ENCODE measurements at places on chromosomes 1 and 21.
A peak's percentile ranks its signal among the peaks of the same experiment; 100 is the strongest.

- DNase-seq, result no peak
These were observed 3.8 kb downstream of the CELSR2 start for GRCh38 chr1:109252893-109253802.

DNA sequence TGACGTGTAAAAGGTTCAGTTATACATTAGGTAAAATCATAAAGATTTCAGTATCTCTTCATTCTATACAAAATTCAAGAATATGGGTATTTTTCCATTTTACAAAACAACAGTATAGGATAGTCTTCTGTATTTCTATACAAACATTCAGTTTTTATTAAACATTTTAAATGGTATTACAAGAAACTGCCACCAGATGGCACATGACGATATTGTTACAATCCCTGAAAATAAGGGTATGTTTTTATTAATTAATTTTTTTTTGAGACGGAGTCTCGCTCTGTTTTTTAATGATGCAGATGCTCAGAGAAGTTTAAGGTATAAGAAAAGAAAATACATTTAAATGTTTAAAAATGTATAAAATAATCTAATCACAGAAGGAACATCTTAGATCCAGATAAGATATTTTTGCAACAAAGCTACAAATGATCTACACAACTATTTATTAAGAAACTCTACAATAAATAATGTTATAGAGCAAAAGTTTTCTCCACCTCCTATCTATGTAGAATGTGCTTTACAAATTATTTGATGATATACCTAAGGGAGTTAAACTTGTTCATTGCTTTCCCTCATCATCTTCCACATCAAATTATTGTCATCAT is 23.5 kb upstream of the RSBN1 start:
- no peak for DNase-seq

DNA sequence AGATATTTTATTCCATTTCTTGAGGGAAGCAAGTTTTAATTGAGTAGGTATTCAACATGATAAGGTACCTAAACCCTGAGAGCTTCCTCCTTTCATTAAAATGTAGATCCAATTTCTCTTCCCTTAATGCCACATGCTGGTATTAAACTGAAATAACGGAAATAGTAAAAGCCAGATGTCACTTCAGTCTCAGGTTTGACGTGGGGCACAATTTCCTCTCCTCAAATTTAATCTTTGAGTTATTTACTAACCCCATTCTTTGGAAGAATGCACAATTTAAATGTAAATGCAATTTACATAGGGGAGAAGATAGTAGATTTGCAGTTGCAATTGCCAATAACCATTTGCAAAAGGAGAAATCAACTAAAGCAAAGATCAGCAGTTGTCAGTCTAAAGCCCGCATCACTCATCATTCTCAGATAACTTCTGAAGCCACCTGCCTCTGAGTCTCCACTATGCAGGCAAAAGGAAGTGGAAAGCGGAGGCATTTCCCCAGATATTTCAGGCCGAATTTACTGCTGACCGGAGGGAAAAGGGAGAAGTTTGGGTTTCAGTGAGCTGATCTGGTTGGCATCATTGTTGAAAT is 2.1 kb upstream of the LEMD1 start:
- DNase-seq, result no peak

DNA sequence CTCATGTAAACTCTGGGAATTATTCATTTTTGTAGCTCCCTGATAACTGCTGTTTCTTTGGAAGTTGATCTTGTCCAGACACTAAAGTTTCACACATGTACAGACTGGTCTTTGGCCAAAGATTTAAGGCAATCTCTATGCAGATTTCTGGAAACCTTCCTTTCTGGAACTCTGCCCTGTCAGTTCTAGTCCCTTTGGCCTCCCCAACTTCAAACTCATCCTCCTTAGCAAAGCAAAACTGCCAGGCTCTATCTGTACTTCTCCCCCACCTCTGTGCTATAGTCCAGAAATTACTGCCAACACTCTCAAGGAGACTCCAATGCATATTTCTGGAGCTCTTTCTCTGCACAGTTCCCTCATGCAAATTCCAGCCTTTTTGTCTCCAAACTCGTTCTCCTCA is 36.5 kb downstream of the C1orf198 start:
- DNase-seq, result no peak

DNA sequence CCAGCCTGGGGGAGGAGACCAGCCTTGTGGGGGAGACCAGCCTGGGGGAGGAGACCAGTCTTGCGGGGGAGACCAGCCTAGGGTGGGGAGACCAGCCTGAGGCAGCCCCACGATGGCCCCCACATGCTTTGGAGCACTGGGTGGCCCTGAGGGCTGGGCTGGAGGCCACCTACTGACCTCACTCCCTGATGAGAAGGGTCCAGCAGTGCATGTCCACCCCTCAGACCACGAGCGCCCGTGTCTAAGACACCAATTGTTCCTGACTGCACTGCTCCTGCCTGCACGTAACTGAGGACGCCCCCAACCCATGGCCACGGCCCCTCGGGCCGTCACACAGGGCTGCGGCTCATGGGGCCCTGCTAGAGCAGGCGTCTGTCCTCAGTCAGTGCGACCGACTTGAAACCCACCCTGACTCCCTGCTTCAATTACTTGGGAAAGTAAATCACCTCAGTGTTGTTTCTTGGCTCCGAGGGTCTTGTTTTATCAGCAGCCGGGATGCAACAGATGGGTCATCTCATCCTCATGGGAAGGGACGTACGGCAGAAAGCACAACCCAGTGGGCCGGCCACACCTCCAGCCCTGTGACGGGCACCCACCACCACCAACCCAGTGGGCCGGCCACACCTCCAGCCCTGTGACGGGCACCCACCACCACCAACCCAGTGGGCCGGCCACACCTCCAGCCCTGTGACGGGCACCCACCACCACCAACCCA is at the start of gene SPATC1L:
TSS of gene SPATC1L (minus strand) at position 550 of the 715 bp plus-strand sequence. CDS start 1,643 bp downstream, outside the sequence.
- DNase-seq, result peak; percentile 62

DNA sequence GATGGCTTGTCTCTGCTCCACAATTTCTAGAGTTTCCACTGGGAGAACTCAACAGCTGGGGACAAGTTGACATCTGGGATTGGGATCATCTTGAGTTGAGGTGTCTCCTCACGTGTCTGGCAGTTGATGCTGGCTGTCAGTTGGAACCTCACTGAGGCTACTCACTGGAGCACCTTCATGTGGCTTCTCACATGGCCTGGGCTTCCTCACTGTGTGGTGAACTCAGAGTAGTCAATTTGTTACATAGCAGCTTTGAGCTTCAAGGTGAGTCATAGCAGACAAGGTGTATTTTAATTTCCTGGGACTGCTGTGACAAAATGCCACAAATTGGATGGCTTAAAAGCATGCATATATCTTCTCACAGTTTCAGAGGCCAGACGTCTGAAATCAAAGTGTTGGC is 44.0 kb downstream of the NTNG1 start:
- no peak for DNase-seq

DNA sequence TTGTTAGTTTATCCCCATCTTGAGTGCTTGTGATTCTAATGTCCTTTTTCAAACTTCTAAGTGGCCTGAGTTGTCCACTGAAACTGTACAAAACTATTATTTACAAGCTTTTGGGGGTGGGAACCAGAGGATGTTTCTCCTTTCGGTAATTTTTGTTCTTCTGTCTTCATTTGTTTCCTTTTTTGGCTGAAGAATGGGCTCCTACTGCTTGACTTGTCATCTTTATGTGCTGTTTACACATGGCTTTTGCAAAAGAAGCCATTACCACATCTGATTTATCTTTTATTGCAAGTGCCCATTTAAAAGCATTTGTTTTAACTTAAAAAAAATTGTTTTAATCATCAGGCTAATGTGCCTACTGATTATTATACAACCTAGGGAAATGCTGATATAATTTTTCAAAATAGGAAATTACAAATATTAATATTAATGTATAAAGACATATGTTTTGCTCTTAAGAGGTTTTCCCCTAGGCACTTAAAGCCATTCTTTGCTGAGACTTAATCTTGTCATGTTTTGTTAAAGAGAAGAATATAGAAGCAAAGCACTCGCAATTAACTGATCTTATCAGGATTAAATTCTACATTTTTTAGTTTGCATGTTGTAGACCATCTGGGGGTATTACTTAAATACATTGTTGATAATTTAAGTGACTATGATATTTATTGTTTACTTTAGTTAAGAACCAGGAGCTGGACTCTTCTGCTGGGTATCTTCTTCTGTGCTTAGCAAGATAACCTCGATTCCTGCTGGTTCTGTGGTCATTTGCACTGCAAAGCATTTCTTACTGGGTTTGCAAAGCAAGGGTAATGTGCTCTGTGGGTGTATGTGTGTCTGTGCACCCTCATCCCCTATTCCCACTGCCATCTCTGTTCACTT is 40.1 kb downstream of the TMEM200B start:
- DNase-seq, result no peak

DNA sequence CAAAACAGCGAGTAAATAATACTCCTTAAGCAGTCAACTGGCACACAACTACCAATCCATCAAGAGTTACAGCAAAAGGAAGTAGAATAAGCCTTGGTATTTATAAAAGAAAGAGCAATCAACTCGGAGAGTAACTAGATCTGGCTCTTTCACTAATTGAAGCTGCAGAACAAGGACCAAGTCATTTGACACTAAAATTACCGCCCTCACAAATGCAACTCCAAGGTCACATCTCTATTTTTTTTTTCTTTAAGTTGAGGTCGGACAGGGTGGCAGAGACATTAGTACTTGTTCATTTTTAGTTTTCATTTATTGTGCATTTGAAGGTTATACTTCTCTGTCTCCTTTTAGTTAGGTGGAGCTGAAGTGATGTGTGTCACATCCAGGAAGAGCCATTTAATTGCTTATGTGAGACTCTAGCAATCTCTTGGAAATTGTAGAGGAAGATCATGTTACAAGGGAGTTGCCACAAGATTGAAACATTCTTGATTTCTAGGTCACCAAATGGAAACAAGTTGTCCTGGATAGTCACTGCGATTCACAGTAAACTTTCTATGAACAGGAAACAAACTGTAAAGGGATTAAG is 138.1 kb upstream of the ADAMTS5 start:
- DNase-seq, result no peak

DNA sequence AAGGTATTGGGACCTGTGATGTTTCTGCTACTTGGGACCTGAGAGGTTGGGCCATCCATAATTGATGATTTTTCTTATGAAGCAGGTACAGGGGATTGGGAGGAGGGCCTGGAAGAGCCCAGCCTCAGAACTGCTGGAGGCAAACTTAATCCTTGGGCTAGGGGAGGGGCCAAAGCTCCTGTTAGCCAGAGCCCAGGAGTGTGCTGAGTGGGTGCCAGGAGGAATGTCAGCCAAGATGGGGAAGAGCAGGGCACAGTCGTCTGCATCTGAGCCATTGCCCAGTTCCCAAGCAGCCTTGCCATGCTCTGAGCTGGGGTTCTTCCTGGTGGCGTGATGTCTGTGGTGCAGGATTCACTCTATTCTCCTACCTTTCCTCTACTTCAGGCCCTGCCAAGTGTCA is 5.8 kb downstream of the MAPKAPK2 start:
- DNase-seq, result no peak

GRCh38 chr1:171372418-171373084 is 58.6 kb downstream of the FMO4 start:
- DNase-seq, result no peak

DNA sequence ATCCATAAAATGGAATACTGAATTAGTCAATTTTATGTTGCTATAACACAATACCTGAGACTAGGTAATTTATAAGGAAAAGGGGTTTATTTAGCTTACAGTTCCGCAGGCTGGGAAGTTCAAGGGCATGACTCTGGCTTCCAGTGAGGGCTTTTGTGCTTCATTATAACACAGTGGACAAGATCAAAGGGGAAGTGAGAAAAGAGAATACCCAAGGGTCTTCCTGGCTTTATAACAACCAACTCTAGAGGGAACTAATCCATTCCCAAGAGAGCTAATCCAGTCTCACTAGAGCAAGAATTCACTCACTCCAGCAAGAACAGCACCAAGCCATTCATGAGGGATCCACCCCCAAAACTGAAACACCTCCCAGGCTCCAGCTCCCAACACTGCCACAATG is 3.1 kb downstream of the KIFAP3 start:
- no peak for DNase-seq

- no peak for DNase-seq
These were observed 37.6 kb downstream of the B3GALT5 start for GRCh38 chr21:39650306-39650705.

- DNase-seq, result no peak
These were observed 392.7 kb downstream of the SMYD3 start for GRCh38 chr1:246114369-246114768.

- DNase-seq, result no peak
These were observed 142.3 kb downstream of the CHD1L start for GRCh38 chr1:147384804-147385203.

DNA sequence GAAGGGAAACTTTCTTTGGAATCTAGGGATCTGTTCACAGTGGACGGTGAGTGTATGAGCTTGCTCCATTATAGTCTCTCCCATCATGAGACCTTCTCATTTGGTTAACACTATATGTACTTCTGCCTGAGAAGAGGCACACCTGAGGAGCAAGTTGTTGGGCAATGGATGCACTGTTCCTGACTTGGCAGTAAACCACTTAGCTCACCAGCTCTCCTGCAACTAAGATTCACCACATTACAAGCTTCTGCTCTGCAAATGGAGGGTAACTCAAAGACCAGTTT is 10.2 kb downstream of the MACF1 start:
- no peak for DNase-seq

GRCh38 chr1:156647351-156647750 is 5.4 kb downstream of the BCAN start:
- no peak for DNase-seq

GRCh38 chr1:184825571-184825970 is 70.9 kb upstream of the EDEM3 start:
- DNase-seq, result no peak

- DNase-seq, result no peak
These were observed 387.9 kb upstream of the PTBP2 start for GRCh38 chr1:96333522-96334235.

DNA sequence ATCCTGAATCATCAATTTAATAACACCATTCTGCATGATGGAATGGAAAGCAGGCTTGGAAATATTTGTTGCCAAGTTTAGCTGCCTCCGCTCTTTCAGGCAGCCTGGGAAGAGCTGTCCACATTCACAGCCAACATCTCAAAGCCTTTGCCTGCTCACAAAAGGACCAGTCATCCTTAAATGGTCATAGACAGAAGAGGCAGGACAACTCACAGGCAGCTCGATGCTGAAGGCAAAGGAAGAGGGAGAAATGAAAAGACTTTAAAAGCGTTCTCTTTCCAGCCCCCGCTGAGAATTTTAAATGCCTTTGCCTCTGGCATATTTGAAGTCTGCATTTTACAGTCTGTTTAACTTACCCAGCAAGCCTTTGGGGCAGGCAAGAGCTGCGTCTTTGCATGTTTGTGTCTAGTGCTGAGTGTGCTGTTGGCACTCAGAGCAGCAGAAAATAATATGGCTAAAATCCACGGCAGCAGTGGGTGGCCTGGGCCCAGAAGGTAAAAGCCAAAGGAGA is 68.9 kb downstream of the NMNAT2 start:
- no peak for DNase-seq

GRCh38 chr1:38173157-38173831 is 126.7 kb upstream of the POU3F1 start:
- DNase-seq, result no peak

- DNase-seq, result no peak
These were observed 55.2 kb downstream of the SDC3 start for GRCh38 chr1:30853350-30853749.

DNA sequence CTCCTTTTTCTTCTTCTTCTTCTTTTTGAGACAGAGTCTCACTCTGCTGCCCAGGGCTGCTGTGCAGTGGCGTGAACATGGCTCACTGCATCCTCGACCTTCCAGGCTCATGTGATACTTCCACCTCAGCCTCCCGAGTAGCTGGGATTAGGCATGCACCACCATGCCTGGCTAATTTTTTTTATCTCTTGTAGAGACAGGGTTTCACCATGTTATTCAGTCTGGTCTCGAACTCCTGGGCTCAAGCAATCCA is 13.0 kb upstream of the PADI1 start:
- DNase-seq, result no peak
